ENCODE measurements at places on chromosomes 6 and 20. TPM values are rescaled to one million over a fixed set of nuclear protein-coding genes. Genes with fewer than 3 reads are reported as not detected.

- H3K27ac ChIP-seq, result peak overlapping the region; percentile 65
- H3K4me1 ChIP-seq, result peaks cover 10% of the 10 kb centered on the region
- peaks cover 35% of the 10 kb centered on the region for H3K36me3 ChIP-seq
- no peak overlapping the region for H3K4me3 ChIP-seq
- DNase-seq, result no peak
- H3K27me3 ChIP-seq, result no peaks in the 10 kb centered on the region
Observed at GRCh38 chr6:73491377-73491776, 29.5 kb downstream of the EEF1A1 start.

GRCh38 chr6:143806282-143807102 lies 36.6 kb upstream of the LTV1 start:
- H3K4me1 ChIP-seq, result peaks cover 47% of the 10 kb centered on the region
- no peak overlapping the region for H3K4me3 ChIP-seq
- no peak for DNase-seq
- H3K27ac ChIP-seq, result peak overlapping the region; percentile 76
- H3K27me3 ChIP-seq, result no peaks in the 10 kb centered on the region
- H3K36me3 ChIP-seq, result peaks cover 19% of the 10 kb centered on the region

Gene XRN2
- 44.0 TPM for total RNA-seq

Gene RBM38
- 12.0 TPM for total RNA-seq

Gene HDGFL1
- total RNA-seq, result not detected

GRCh38 chr6:169990095-169991030 lies 238.9 kb downstream of the ERMARD start:
- H3K4me1 ChIP-seq, result no peaks in the 10 kb centered on the region
- peaks cover 6% of the 10 kb centered on the region for H3K27me3 ChIP-seq
- no peaks in the 10 kb centered on the region for H3K36me3 ChIP-seq
- H3K27ac ChIP-seq, result no peak overlapping the region

Gene MUCL3
- total RNA-seq, result not detected

DNA sequence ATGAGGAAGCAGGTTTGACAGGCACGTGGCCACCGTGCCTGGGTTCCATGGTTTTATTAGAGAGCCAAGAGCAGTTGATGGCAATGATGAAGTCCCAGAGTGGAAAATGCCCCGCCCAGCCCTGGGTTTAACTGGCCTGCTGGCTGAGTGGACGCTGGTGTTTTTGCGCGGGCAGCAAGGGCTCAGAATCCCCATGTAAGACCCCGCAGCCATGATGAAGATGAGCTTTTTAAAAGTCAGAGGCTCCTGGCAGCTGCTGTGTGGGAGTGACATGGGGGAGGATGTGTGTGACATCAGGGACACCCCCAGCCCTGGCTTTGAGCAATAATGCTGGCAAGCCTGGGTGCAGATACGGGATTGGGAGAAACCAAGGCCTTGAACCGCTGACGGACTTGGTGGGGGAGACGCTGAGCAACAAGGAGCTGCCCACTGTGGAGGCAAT lies 33.0 kb upstream of the SLCO4A1 start:
- H3K4me1 ChIP-seq, result peaks cover 5% of the 10 kb centered on the region
- no peak overlapping the region for H3K4me3 ChIP-seq

Gene ZNF318
- 23.6 TPM for total RNA-seq

Gene OR2H1
- total RNA-seq, result not detected

GRCh38 chr6:6689400-6690143 lies 101.1 kb downstream of the LY86 start:
- no peaks in the 10 kb centered on the region for H3K36me3 ChIP-seq
- H3K27ac ChIP-seq, result no peak overlapping the region
- H3K4me3 ChIP-seq, result no peak overlapping the region
- H3K4me1 ChIP-seq, result peaks cover 26% of the 10 kb centered on the region
- H3K27me3 ChIP-seq, result no peaks in the 10 kb centered on the region
- DNase-seq, result no peak
